Parietal lobe (tissue), 2 donors: ENCODE measurements at places on chromosomes 7 and 10. TPM values are rescaled to one million over a fixed set of nuclear protein-coding genes. Genes with fewer than 3 reads are reported as not detected.

Gene DOCK4
- total RNA-seq: 155 TPM

Gene ECHS1
- total RNA-seq: 31.9 TPM

Gene MYL10
- not detected for total RNA-seq

Gene MET
- total RNA-seq: 6.9 TPM

Gene NPY
- total RNA-seq: 38.5 TPM

Gene SPDYE9
- total RNA-seq: not detected

Gene NDUFB2
- total RNA-seq: 43.2 TPM

Gene ELN
- total RNA-seq: 6.9 TPM

Gene SLC26A3
- not detected for total RNA-seq

Gene TEX36
- not detected for total RNA-seq

Gene LRRC18
- total RNA-seq: not detected

Gene MBL2
- not detected for total RNA-seq

Gene ASB10
- not detected for total RNA-seq

Gene NEUROD6
- 439 TPM for total RNA-seq

Gene NKX2-3
- not detected for total RNA-seq

Gene JAKMIP3
- 7.8 TPM for total RNA-seq

Gene RBM20
- 2.5 TPM for total RNA-seq

Gene SH2D4B
- total RNA-seq: 1.6 TPM

Gene PSAP
- 426 TPM for total RNA-seq

Gene TSPAN15
- 5.0 TPM for total RNA-seq

Gene RNF148
- total RNA-seq: 1.3 TPM

Gene HOXA11
- not detected for total RNA-seq

Gene SRPK2
- 293 TPM for total RNA-seq

Gene THAP5
- 44.1 TPM for total RNA-seq

Gene PARP12
- total RNA-seq: 7.5 TPM

Gene STRIP2
- total RNA-seq: 8.5 TPM

Gene LRIT1
- total RNA-seq: not detected

Gene SCART1
- total RNA-seq: 2.8 TPM

Gene CPN1
- total RNA-seq: not detected

Gene CTBP2
- total RNA-seq: 79.8 TPM

Gene ARID5B
- 26.9 TPM for total RNA-seq

Gene CRTAC1
- 5.0 TPM for total RNA-seq

Gene LRRC4
- total RNA-seq: 28.8 TPM

Gene ACTL6B
- 107 TPM for total RNA-seq

Gene SLC4A2
- 10.6 TPM for total RNA-seq

Gene TIMM23B
- 31.6 TPM for total RNA-seq

Gene CYP3A7
- total RNA-seq: 0.31 TPM

Gene STAG3
- 1.3 TPM for total RNA-seq
